ENCODE measurements at places on chromosomes 3 and 15. TPM values are rescaled to one million over a fixed set of nuclear protein-coding genes. Genes with fewer than 3 reads are reported as not detected.

The NANOGP8 gene
- total RNA-seq = not detected

The LMLN gene
- total RNA-seq = 10.0 TPM

The GRM7 gene
- 0.22 TPM for total RNA-seq

The HDGFL3 gene
- 71.6 TPM for total RNA-seq

The GPR171 gene
- not detected for total RNA-seq

The WDR76 gene
- total RNA-seq = 41.7 TPM

The ZDHHC19 gene
- total RNA-seq = not detected

The CHL1 gene
- under 0.01 TPM for total RNA-seq

The CLSTN2 gene
- 1.00 TPM for total RNA-seq

The PRSS50 gene
- total RNA-seq = 0.12 TPM
